ENCODE measurements at places on chromosomes 13 and 19.

DNA sequence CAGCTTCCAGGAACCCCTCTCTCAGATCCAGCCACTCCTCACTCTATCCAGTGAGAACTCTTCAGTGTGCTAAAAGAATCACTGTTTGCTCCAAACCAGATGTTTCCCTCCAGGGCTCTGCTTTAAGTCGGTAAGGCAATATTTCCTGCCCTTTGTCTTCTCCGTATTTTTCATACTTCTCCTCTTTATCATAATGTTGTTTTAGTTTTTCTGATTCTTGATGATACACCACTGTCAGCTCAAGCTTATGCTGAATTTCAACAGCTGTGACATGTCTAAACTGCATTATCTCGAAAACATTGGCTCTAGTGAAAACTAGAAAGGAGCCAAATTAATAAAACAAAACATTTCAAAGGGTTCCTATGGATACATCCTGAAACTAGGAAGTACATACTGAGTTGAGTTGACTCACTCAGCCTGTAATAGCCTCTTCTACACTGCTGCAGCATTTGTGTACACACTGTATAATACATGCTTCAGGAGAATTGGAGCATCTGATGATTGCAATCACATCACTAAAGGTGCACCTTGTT, 39.8 kb downstream of the GPR180 start:
- no peak for ATAC-seq

DNA sequence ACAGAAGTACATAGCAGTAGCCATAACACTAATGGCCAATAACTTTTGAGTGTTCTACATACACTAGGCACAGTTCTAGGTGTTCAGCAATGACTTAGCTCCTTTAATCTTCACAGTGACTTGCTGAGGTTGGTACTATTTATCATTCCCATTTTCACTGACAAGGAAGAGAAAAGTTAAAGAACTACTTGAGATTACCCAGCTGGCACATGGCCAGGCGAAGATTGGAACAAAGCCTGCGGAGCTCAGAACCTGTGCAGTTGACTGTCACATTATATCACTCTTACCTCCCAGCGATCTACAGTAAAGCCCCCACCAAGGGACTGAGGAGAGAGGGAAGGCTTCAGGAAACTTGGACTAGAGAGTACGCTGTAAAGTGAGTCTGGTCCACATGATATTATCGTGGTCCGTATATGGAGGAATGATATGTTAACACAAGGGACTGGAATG, 42.4 kb upstream of the WDFY2 start:
- no peak for ATAC-seq

GRCh38 chr13:40102854-40103253, 447.4 kb downstream of the COG6 start:
- ATAC-seq, result peak; percentile 83

DNA sequence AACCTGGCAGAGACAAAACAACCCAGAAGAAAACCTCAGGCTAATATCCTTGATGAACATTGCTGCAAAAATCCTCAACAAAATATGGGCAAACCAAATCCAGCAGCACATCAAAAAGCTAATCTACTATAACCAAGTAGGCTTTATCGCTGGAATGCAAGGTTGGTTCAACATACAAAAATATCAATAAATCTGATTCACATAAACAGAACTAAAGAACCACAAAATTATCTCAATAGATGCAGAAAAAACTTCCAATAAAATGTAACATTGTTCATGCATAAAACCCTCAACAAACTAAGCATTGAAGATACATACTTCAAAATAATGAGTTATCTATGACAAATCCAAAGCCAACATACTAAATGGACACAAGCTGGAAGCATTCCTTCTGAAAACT, 8.8 kb downstream of the ZNF724 start:
- ATAC-seq, result no peak

- no peak for ATAC-seq
These were observed 166.7 kb downstream of the LACC1 start for GRCh38 chr13:44046428-44046827.

- ATAC-seq, result no peak
These were observed 327.2 kb upstream of the TSHZ3 start for GRCh38 chr19:31676271-31677004.

DNA sequence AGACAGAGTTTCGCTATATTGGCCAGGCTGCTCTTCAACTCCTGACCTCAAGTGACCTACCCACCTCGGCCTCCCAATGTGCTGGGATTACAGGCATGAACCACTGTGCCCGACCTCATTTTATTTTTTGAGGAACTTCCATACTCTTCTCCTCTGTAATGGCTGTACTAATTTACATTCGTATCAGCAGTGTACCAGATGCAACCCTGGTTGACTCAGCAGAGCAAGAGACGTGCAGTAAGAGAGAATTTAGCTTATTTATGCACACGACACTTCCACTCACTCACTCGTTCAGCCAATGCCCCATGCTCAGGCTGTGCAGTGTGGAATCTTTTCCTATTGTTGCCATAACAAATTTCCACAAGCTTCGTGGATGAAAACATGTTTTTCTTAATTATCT, 6.9 kb downstream of the KIR3DL3 start:
- ATAC-seq, result no peak

GRCh38 chr19:18856385-18857126, 24.8 kb downstream of the UPF1 start:
- no peak for ATAC-seq

GRCh38 chr13:77176350-77176749, 149.4 kb upstream of the FBXL3 start:
- ATAC-seq, result no peak

GRCh38 chr13:110347535-110348308, 40.6 kb downstream of the COL4A2 start:
- ATAC-seq, result no peak

DNA sequence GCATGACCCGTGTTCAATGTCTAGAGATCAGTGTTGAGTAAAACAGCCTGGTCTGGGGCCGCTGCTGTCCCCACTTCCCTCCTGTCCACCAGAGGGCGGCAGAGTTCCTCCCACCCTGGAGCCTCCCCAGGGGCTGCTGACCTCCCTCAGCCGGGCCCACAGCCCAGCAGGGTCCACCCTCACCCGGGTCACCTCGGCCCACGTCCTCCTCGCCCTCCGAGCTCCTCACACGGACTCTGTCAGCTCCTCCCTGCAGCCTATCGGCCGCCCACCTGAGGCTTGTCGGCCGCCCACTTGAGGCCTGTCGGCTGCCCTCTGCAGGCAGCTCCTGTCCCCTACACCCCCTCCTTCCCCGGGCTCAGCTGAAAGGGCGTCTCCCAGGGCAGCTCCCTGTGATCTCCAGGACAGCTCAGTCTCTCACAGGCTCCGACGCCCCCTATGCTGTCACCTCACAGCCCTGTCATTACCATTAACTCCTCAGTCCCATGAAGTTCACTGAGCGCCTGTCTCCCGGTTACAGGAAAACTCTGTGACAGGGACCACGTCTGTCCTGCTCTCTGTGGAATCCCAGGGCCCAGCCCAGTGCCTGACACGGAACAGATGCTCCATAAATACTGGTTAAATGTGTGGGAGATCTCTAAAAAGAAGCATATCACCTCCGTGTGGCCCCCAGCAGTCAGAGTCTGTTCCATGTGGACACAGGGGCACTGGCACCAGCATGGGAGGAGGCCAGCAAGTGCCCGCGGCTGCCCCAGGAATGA, 1.5 kb upstream of the CEACAM5 start:
- ATAC-seq, result peak; percentile 69

DNA sequence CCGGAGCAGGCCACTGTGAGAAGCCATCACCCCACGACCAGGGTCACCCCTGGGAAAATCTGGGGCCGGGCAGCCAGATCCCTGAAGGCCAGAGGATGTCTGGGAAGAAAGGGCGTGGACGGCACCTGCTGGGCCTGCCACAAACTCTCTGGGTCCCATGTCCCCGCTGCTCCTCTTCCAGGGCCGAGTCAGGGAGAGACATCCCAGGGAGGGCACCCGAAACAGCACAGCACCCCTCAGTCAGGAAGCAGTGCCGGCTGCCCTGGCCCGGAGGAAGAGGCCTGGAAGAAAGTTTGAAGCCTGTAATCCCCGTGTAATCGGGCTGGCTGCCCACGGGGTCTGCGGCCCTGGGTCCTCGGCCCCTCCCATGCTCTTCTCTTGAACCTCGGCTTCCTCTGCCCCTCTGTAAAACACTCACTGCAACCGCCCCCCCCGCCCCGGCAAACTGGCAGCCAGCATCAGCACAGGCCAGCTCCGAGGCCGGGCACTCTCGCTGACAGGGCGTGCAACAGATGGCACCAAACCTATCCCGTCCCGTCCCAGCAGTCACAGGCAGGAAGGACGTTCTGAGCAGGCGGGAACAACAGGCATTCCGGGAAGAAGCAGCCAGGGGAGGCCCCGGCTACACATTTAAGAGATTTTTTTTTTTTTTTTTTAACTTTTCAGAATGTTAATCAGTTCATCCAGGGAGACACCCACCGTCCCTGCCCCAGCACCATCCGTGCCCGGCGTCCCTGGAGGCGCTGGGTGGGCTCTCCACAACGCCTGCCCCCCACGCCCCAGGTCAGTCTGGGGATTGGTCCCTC, 1.5 kb downstream of the SBNO2 start:
- peak; percentile 24 for ATAC-seq

DNA sequence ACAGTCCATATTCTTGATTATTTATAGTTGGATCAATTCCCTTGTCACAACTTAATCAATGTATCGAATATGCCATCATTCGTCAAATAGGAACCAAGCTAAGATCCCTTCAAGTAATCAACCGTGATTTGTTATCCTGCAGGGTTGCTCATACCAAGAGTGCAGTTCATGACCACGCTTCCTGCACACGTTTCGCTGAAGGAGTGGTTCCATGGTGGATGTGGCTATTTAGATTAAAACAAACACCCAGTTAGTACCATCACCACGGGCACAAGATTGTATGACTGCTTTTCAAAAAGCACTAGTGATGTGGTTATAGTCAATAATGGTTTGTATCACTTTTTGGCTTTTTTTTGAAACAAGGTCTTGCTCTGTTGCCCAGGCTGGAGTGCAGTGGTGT, 41.1 kb upstream of the CCNE1 start:
- ATAC-seq, result no peak

- ATAC-seq, result no peak
These were observed 2.5 kb downstream of the FTL start for GRCh38 chr19:48967346-48968178.

DNA sequence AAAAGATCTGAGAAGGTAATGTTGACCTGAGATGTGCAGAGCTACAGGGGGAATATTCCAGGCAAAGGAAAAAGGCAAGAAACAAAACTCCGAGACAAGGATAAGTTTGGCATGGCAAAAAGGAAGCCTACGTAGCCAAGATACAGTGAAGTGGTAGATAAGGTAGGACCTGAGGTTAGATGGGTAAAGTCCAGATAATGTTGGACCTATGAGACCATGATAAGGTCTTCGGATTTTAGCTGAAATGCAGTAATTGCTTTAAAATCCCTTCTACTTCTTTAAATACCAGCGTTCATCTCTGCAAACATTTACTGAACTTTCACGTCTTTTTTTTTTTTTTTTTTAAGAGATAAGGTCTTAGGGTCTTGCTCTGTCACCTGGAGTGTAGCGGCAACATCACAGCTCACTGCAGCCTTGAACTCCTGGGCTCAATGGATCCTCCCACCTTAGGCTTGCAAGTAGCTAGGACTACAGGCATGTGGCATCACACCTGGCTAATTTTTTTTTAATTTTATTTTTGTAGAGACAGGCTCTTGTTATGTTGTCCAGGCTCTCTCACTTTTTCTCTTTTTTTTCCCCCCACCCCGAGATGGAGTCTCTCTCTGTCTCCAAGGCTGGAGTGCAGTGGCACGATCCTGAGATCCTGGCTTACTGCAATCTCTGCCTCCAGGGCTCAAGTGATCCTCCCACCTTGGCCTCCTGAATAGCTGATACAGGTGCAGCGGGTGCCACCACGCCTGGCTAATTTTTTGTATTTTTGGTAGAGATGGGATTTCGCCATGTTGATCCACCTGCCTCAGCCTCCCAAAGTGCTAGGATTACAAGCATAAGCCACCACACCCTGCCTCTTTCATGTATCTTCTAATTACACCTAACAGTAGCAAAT, 4.2 kb upstream of the WBP4 start:
- ATAC-seq, result no peak

- ATAC-seq, result no peak
These were observed 35.7 kb downstream of the NHLRC3 start for GRCh38 chr13:39073983-39074382.

DNA sequence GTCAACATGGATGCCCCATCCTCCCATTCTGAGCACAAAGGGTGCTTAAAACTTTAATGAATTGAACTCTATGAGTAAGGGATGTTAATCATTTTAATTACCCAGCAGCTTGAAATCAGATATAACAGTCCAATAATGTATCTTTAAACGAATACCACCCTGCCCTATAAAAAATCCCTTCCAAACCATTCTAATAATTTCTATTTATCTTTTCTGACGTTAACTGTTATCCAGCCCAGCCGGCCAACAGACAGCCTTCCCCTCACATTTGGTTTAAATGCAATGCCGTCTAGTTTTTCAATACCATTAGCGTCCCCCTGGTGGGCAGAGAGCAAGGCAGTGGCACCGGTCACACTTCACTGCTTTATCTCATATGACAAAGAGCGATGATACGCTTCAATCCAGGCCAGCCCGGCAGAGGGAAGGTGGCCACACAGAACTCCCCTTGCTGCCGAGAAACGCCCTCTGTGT, 402.2 kb upstream of the ZNF507 start:
- ATAC-seq, result no peak

DNA sequence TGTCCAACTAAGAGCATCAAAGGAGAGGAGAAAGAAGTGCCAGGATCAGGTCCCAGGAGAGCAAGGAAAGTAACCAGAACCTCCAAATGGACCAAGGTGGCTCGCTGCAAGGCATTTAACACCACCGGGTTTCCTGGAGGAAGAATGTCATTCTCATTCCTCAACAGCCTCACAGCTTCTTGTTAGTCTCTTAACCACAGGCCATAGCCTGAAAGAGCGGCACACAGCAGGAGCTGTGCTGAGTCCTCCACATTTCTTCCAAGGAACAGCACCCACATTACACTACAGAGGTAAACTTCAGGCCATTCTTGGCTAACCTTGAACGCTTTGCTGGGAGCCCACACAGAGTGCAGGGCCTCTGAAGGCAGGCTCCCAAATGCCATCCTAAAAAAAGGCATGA, 23.6 kb downstream of the DOCK9 start:
- no peak for ATAC-seq

GRCh38 chr13:109900320-109900719, 113.9 kb upstream of the IRS2 start:
- ATAC-seq, result no peak

GRCh38 chr19:49515767-49516166, 3.3 kb downstream of the FCGRT start:
- ATAC-seq, result peak; percentile 41

DNA sequence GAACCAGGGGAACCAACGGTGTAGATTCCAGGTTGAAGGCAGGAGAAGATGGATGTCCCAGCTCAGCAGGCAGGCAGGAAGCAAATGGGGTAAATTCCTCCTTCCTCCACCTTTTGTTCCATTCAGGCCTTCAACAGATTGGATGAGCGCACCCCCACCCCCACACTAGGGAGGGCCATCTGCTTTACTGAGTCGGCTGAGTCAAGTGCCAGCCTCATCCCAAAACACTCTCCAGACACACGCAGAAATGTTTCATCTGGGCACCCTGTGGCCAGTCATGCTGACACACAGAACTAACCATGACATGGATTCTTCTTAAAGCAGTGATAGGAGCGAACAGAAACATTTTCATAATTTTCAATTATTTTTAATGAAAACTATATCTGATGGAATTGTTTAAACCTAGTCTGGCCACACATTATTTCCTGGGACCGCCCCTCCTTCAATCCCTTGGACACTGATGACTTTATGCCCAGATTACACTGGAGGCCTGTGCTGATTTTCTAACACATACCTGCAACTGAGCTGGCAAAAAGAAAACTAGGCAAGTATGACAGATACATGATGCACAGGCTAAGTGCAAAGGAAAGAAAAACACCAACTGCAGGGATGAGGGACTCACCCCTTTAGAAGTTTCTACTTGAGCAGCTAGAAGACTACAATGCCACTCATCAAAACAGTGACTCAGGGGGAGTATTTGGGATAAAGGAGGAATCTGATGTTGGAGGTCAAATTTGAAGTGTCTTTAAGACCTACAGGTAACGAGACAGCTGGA, 154.2 kb downstream of the TNFRSF19 start:
- no peak for ATAC-seq
